ENCODE measurements at places on chromosomes 5 and 9.

DNA sequence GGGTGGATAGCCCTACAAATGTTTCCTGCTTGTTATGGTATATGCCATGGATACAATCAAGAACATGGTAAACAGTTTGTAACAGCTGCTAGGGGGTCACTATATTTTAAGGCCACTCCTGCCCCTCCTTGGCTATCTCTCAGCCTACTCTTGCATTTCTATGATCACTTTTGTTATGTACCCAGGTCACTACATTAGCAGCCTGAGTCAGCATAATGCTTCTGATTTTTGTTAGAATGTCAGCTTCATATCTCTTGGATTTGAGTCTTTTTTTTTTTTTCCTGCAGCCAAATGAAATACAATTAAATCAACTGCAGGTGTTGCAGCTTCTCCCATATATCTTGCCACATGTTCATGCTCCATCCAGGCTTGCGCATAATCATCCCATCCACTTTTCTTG is 629.7 kb upstream of the GRAMD2B start:
- no peak overlapping the region for H3K4me3 ChIP-seq
- no peaks in the 10 kb centered on the region for H3K36me3 ChIP-seq
- H3K27me3 ChIP-seq = no peaks in the 10 kb centered on the region
- no peaks in the 10 kb centered on the region for H3K4me1 ChIP-seq

- no peak for DNase-seq
- no peaks in the 10 kb centered on the region for H3K27me3 ChIP-seq
- no peak overlapping the region for H3K4me3 ChIP-seq
- no peaks in the 10 kb centered on the region for H3K4me1 ChIP-seq
- H3K27ac ChIP-seq = no peak overlapping the region
- no peaks in the 10 kb centered on the region for H3K36me3 ChIP-seq
Measured at GRCh38 chr9:72800328-72800994, 152.4 kb downstream of the ALDH1A1 start.

DNA sequence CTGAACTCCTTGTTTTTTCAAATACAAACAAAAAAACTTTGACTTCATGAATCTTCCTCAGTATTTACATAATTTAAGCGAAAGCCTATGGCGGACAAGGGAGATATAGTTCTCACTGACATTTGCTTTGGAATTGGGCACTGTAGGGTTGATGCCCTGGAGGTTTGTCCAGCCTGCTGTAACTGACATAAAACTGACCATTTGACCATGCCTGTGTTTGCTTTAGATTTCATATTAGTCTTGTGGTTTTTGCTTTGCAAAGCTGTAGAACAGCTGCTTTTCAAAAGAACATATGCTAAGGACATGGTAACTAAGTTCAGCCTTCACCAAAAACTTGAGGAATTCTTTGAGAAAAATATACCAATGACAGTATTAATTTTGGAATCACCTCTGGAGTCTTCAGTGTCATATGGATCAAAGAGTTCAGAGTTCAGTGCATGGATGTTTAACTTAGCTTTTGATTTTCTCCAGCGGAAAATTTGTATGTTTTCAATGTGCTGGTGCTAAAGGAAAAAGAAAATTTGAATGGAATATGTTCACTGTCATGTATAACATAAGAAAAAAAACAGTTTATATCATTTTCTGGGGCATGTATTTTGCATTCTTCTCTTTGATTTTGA is 1013.1 kb downstream of the NR2F1-AS1 start:
- H3K36me3 ChIP-seq = no peaks in the 10 kb centered on the region
- DNase-seq = no peak
- no peaks in the 10 kb centered on the region for H3K27me3 ChIP-seq
- H3K4me3 ChIP-seq = no peak overlapping the region
- H3K4me1 ChIP-seq = no peaks in the 10 kb centered on the region

DNA sequence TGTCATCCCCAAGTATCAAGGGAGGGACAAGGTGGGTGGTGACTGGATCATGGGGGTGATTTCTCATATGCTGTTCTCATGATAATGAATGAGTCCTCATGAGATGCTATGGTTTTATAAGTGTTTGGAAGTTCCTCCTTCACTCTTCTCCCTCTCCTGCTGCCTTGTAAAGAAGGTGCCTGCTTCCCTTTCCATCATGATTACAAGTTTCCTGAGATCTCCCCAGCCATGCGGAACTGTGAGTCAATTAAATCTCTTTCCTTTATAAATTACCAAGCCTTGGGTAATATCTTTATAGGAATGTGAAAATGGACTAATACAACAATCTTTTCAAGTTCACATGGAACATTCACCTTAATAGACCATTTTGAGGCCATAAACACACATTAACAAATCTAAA is 21.5 kb upstream of the DOCK2 start:
- H3K4me1 ChIP-seq = no peaks in the 10 kb centered on the region
- no peak for DNase-seq
- H3K36me3 ChIP-seq = no peaks in the 10 kb centered on the region

All from fibroblast of lung (primary cell).